NCI-H1092 (cell line): ENCODE measurements at places on chromosomes 7 and 10.

- DNase-seq, result no peak
These were observed 94.0 kb downstream of the WDR11 start for GRCh38 chr10:120945182-120945581.

DNA sequence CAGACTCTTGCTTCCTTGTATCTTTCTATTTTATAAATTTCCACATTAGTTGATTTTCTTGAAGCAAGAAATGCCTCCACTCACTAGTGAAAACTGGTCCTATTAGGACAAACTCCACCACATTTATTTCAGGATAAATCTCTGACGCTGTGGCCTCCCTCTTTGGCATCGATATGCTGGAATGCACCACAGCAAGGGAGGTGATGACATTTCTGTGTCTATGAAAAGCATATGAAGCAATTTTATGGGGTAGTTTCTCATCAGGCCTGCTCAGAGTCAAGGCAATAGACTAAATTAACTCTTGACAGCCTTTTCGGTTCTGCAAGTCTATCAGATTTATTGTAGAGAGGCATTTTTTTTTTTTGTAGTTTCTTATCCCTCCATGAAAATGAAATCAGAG lies 304.4 kb downstream of the ZEB1 start:
- no peak for DNase-seq

DNA sequence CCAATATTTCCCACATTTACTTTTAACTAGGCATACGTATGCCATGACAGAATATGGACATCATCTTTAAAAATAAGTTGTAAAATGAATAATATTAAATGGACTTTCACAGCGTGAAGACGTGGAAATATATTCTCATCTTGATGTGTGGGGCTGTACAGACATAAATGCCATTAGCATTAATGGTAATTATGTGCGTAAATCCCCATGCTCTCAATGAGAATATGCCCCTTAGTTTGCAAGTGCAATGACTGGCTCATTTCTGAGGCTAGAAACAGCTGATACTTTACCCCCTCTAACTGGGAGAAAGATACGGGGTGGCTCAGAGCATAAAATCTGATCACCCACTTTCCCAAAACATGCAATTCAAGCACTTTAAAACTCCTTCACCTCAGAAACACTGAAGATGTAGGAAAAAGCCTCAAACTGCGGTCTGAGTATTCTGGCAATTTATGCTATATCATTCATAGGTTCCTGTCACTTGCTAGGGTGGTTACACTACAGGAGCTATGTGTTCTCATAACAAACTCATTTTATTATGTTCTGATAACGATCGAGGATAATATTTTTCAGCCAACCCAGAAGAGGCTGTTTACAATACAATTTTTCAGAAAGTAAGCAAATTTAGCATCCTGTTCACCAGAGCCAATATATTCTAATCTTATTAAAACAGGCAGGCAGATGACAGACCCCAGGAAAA lies 211.8 kb downstream of the SKAP2 start:
- DNase-seq, result no peak

- no peak for DNase-seq
These were observed 113.4 kb upstream of the SVIL start for GRCh38 chr10:29748109-29748650.

GRCh38 chr7:127717502-127718339 lies 65.7 kb downstream of the SND1 start:
- DNase-seq, result no peak

DNA sequence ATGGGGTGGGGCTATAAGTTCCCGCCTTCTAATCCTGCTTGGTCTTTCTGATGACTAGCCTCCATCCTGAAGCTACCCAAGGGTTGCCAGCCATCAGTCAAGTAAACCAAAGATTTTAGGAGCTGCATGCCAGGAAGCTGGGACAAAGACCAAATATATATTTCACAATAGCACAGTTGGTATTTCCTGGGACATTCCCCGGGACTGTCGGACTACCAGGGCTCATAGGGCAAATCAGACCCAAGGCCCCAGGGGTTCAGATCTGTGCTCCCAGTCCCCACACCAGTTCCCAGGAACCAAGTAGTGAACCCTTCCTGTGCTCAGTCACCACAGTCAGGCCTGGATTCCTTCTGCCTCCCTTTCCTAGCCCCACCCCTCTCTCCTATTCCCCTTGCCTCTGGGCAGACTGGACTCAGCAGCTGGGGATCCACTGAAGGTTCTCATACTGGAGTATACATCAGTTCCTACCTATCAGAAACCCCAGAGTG lies 5.7 kb upstream of the CXCL12 start:
- DNase-seq, result no peak
